ENCODE measurements at places on chromosomes 7 and 10.

DNA sequence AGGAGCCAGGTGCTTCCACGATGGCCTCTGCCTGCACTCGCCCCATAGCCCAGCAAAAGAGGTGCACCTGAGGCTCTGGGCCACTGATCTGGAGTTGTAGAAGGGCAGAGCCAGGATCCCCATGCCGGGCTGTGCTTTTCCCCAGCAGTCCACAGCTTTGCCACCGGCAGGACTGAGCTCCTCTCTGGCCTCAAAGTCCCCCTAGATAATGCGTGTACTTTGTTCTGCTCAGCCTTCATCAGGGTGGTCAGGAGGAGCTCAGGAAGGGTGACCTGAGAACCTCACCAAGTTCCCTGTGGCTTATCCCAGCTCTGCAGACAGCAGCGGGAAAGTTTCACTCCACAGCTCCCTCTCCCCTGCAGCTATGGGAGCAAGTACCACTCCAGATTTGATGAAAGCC lies 27.9 kb upstream of the UNC5B start:
- no peak for DNase-seq

GRCh38 chr7:118218413-118219156 lies 5.9 kb upstream of the ANKRD7 start:
- DNase-seq, result no peak

- DNase-seq, result no peak
Observed at GRCh38 chr7:78703391-78703790, 750.1 kb downstream of the MAGI2 start.

GRCh38 chr7:32093415-32094408 lies 23.5 kb upstream of the PDE1C start:
- no peak for DNase-seq

GRCh38 chr10:113680190-113681111 lies 739 bp downstream of the CASP7 start:
- no peak for DNase-seq

GRCh38 chr7:38311329-38311937 lies 38.0 kb upstream of the TARP start:
- DNase-seq, result no peak

DNA sequence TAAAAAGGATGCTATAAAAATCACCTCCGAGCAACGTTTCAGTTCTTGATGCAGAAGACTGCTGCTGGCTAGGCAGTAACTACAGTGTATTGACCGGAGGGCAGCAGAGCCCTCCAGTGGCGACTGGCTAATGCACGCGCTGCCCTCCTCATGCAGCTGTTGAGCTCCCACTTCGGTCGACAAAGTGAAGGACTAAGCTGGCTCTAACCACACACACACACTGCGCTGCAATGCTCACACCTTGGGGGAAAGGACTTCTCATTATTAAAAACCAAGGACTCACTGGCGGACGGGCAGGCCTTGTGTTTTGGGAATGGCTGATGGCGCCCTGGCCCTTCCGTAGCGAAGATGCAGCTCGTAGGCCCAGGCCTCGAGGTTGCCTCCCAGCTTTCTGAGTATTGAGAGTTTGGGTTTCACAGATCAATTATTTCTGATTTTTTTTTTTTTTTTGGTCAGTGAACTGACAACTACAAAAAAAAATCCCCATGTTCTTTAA lies 120.9 kb upstream of the DIP2C start:
- DNase-seq, result no peak

- no peak for DNase-seq
Observed at GRCh38 chr7:38273286-38273995, at the start of gene TARP. TSS of gene TARP (minus strand) at chr7:38273636.

GRCh38 chr10:51075873-51076229 lies 1.6 kb downstream of the PRKG1 start:
- DNase-seq, result no peak

GRCh38 chr7:107208563-107208962 lies 39.8 kb downstream of the HBP1 start:
- DNase-seq, result no peak

GRCh38 chr10:98478430-98479222 lies 31.9 kb upstream of the HPS1 start:
- no peak for DNase-seq

- no peak for DNase-seq
Observed at GRCh38 chr7:42137941-42138340, 99.1 kb downstream of the GLI3 start.

GRCh38 chr10:73772281-73773151 lies 9.3 kb upstream of the CHCHD1 start:
- peak; percentile 66 for DNase-seq
